ENCODE measurements at places on chromosomes 4 and X.

- DNase-seq = no peak
Measured at GRCh38 chr4:151407018-151407417, 2.0 kb upstream of the FHIP1A start.

GRCh38 chr4:109251396-109251795 lies 51.1 kb downstream of the COL25A1 start:
- no peak for DNase-seq

DNA sequence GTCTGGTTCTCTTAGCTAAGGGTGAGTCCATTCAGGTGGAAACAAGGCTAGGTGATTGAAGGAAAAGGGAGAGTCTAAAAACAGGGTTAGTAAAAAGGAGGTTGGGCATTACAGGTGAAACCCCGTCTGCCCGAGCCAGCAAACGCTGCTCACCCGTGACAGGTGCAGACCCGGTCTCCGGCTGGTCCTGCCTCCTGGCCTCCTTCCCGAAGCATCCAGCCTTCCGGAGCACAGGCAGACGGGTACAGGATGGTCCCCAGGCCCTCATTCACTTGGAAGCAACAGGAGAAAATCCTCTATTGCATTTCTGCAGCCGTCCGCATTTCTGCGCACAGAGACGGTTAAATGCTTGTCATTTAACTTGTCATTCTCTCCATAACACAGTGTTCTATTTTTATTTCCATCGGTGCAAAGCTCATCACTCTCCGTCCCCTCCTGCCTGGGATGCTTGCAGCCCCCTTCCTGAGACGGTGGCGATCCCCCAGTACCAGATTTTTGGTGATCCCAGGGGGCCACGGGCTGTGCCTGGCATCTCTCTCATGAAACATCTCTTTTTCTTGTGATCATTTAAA lies 90.8 kb upstream of the PPP2R3B start:
- DNase-seq = no peak

- no peak for DNase-seq
Measured at GRCh38 chr4:164725066-164725465, 28.9 kb upstream of the SMIM31 start.

- DNase-seq = no peak
Measured at GRCh38 chr4:55154290-55154880, 29.0 kb upstream of the KDR start.

DNA sequence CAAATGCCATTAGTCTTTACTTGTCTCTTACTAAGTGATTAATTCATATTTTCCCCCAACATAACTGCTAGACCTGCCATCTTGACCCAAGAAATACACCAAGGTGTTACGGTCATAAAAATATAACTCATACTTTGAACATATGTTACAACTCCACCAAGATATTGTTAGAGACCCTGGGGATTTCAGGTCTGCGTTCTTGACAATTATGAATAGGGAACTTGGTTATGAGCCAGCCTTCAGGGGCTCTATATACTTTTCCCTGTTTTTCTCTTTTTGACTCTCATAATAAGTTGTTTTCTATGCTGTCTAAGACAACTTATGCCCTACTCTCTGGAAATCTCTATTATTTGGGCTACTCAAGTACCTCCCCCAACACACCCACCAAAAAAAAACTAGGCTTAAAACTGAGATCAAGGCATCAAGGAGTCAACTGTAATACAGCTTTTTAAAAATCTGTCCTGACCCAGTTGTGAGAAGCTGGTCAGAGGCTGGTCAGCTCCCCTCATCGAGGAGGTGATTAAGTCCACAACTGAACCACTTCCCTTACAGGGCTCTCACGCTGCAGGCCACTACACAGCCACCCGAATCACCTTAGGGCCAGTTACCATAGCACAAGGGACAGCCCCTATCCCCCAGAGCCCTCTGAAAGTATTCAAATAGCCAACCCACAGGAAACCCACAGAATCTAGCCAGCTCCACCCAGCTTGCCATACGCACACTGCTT lies 10.5 kb upstream of the TLR3 start:
- no peak for DNase-seq

DNA sequence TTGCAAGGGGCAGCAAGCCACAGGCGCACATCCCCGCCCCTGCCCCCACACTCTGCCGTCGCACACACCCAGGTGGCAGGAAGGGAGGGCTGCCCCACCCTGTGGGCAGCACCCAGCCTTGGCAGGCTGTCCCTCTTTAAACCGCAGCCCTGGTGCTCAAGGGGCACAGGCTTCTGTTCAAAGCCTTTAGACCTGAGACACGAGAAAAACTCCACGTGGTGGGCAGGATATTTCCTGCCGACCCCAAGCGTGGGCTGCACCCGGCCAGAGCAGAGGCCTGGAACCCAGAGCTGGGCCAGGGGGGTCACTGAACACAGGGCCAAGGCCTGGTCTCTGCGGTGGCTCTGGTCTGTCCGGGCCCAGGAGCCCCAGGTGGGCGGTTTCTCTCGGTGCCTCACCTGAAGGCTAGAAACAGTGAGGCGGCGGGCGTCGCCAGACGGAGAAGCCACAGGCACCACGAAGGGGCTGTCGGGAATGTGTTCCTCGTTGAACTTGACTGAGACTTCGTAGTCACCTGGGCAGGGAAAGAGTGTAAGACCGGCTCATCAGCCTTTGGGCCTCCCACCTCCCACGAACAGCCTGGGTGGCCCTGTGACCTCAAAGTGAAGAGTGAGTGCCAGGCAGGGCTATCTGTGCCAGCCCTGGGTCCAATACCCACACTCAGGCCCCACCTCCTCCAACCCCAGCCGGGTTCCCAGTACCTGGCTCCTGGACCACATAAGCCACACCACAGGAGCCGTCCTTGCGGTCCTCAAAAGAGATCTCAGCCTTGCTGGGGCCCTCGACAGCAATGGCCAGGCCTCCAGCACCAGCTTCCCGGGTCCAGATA lies 23.0 kb downstream of the FLNA start:
- DNase-seq = no peak

- no peak for DNase-seq
Measured at GRCh38 chr4:105911426-105911825, 16.2 kb downstream of the NPNT start.

DNA sequence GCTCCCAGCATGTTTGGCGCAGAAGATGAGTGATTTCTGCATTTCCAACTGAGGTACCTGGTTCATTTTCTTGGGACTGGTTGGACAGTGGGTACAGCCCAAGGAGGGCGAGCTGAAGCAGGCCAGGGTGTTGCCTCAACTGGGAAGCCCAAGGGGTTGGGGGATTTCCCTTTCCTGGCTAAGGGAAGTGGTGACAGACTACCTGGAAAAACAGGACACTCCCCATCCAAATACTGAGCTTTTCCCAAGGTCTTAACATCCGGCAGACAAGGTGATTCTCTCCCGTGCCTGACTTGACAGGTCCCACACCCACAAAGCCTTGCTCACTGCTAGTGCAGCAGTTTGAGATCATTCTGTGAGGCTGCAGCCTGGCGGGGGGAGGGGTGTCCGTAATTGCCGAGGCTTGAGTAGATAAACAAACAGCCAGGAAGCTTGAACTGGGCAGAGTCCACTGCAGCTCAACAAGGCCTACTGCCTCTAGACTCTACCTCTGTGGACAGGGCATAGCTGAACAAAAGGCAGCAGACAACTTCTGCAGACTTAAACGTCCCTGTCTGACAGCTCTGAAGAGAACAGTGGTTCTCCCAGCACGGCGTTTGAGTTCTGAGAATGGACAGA lies 307.7 kb upstream of the ARSJ start:
- no peak for DNase-seq

GRCh38 chr4:149790172-149790907 lies 25.3 kb downstream of the IQCM start:
- DNase-seq = peak; percentile 44

DNA sequence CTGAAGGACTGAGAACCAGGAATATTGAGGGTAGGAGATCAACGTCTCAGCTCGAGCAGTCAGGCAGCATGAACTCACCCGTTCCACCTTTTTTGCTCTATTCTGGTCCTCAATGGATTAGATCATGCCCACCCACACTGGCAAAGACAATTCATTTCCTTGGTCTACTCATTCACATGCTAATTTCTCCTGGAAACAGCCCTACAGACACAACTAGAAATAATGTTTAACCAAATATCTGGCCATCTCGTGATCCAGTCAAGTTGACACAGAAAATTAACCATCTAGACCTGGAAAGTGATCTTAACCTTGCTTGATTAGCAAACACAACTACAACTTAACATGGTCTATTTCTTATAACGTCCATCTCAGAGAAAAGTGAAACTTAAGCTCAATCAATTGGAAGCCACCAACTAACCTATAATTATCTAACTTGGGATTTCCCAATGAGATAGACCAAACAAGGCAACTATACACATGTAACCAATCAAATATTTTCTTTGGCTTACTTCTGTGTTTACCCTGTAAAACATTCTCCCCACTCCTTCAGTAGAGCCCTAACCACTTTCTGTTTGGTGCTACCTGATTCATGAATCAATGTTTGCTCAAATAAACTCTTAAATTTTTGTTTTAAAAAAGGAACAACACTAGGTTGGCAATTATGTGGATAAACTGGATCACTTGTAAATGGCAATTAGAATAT lies 69.7 kb upstream of the MAMLD1 start:
- no peak for DNase-seq

GRCh38 chr4:120065974-120066516 lies 603 bp downstream of the MAD2L1 start:
- DNase-seq = peak; percentile 34

- no peak for DNase-seq
Measured at GRCh38 chr4:112923516-112923915, 125.9 kb upstream of the ANK2 start.

- peak; percentile 75 for DNase-seq
Measured at GRCh38 chr4:169341490-169341889, 70.7 kb upstream of the SH3RF1 start.

DNA sequence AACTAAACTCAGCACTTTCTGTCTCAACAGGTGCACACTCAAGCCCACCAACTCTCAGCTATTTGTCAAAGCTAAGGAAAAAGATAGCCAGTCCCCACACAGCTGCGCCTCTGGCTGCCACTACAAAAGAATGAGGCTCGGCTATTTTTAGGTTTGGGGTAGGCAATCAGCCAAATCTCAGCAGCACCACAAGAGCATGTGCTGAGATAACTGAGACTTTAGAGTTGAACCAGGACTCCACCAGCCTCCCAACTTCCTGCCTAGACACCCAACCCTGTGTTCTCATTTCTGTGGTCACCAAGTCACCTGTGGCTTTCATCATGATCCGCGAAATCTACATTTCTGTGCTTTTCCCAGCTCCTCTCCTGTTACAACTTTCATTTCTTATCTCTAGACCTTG lies 28.0 kb downstream of the DMD start:
- peak; percentile 0 for DNase-seq

DNA sequence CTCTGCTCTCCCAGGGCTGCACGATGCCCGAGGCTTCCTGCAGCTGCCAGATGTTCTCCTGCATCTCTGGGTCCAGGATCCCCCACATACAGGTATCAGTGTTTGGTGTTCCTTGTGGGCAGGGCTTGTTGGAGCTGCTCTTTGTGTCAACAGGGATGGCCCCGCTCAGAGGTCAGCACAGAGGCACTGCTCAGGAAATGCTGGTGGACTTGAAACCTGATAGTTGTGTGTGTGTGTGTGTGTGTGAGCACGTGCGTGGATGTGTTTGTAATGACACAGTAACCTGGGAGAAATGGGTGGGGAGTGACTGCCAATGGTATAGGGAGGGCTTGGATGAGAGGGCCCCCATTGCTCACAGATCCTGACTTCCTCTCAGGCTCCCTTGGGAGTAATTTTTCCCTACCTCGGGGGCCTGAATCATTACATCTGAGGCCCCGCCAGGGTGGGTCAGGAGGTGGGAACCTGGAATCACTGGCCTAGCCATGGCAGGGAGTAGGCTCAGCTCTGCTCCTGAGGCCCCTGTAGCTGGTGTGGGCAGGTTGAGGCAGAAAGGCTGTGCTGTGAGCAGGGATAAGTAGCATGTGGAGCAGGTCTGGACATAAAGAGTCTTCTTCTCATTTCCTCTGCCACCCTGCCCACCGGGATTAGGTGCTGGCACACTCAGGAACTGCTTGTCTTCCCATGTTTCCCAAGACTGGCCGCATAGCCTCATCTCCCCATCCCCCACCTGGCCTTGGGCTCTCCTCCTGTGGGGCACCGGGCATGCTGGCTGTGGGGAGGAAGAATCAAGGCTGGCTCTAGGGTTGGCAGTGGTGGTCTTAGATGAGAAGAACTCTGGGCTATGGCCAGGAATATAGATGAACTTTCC lies 2.5 kb upstream of the EFNB1 start:
- no peak for DNase-seq

GRCh38 chr4:179989975-179990374 lies 2253.2 kb upstream of the TENM3 start:
- no peak for DNase-seq

- DNase-seq = no peak
Measured at GRCh38 chr4:75909405-75909804, 7.2 kb upstream of the PPEF2 start.

- no peak for DNase-seq
Measured at GRCh38 chr4:69773484-69773883, 13.1 kb upstream of the SULT1B1 start.

GRCh38 chr4:55241461-55241860 lies 104.6 kb upstream of the SRD5A3 start:
- no peak for DNase-seq

DNA sequence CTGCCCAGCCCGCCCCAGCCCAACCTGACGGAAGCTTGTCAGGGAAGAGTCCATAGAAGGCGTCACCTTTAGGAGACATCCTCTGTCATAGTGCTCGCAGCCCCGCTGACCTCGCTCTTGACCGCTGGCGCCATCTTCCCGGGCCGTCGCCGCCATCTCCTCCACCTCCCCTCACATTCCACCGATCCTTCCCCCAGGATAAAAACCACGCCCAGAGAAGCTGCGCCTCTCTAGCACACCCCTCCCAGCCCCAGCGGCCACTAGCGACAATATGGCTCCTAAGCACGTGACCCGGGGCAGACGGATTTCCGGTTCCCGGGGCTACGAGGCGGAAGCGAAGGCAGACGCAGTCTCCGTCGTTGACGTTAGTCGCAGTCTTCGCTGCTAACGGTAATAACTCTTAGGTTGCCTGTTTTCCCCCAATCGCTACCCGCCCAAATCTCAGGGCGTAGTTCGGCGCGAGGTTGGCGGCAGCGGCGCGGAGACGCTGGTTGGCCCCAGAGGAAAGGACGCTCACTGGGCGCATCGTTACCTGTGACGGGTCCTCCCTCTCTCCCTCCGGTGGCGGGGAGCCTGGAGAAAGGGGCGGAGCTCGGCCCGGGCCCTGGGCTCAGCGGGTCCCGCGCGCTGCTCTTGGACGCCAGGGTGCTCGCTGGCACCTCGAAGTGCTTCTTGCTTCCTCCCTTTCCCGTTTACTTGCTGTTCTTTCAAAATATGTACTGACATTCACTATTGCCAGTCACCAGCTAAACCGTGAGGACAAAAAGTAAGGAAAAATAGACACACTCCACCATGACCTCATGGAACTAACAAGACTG lies at the start of the genes RCHY1 and THAP6:
TSS of gene RCHY1 (minus strand) at position 273 of the 818 bp plus-strand sequence. CDS start at position 156, 117 bp downstream.
TSS of gene THAP6 (plus strand) at position 343 of the 818 bp plus-strand sequence. CDS start 980 bp downstream, outside the sequence.
- DNase-seq = peak; percentile 95

DNA sequence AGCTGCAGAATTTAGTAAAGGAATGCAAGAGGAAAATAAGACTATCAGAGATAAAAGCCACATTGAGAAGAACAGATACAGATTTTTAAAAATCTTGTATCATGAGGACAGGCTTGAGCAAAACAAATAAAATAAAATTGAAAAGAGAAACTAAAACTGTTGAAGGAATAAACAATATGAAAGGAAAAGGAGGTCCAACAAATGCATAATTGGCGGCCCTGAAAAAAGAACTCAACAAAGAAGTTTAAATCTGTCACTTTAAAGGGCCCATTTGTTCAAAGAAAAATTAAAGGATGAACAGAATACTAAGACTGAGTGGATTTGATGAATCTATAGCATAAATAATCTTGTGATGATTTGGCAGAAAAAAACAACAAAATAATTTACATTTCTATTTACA lies 36.5 kb downstream of the TMPRSS11B start:
- DNase-seq = no peak

- DNase-seq = peak; percentile 20
Measured at GRCh38 chr4:7183161-7183560, 9.2 kb upstream of the SORCS2 start.

- no peak for DNase-seq
Measured at GRCh38 chrX:151723156-151723760, 7.4 kb downstream of the FATE1 start.

Data from M059J (cell line).